Putamen (tissue), 1 donor: ENCODE measurements at places on chromosomes 1 and 21.
A peak's percentile ranks its signal among the peaks of the same experiment; 100 is the strongest.

- DNase-seq, result peak; percentile 62
These were observed 75.2 kb downstream of the SH3GLB1 start for GRCh38 chr1:86779308-86780191.

DNA sequence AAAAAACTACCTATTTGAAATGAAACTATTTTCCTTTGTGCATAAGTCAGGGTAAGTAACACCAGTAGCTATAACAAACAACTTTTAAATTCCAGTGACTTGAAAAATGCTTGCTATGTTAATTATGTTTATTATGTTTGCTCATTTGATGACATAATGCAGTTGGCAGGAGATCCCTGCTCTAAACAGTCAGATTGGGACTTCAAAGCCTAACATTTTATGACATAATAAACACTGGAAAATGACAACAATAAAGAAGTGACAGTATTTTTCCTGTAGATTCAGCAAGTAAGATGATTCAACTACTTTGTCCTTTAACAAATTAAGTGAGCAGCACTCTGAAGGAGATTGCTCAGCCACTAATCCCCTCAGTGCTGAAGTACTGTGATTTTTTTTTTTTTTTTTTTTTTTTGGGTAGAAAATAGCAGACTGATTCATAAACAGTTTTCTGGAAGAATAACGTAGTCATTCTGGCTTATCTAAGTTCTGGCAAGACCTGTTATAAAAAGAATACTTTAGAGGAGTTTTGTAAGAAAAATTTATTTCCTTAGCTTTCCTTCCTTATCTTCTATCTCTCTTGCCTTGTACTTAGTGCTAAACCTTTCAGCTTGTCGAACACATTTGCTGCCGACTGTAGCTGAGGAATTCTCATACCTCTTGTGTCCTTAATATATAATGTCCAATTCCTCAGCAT is 207.2 kb downstream of the PTGER3 start:
- DNase-seq, result no peak

DNA sequence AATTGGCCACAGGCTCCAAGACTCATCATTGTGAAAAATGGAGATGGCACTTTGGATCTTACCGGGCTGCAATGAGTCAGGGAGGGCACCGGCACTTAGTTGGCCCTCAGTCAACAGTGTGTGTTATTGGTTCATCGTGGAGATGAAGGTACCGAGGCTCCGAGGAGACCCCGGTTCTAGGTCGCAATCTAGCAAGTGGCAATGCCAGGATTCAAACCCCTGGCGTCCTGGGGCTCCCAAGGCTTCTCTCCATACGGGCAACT is 49.0 kb upstream of the ACOT11 start:
- no peak for DNase-seq

- no peak for DNase-seq
These were observed 10.5 kb downstream of the ARID1A start for GRCh38 chr1:26706315-26706714.

DNA sequence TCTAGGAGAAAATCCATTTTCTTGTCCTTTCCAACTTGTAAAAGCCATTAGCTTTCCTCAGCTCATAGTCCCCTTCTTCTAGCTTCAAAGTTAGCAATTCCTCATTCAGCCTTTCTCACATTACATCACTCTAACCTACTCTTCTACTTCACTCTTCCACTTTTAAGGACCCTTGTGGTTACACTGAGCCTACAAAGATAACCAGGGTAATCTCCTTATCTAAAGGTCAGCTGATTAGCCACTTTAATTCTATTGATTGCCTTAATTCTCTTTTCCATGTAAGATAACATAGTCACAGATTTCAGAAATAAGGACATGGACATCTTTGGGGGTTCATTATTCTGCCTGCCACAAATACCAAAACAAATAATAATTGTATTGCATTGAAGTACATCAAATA is 8.5 kb upstream of the SPATA6 start:
- no peak for DNase-seq

DNA sequence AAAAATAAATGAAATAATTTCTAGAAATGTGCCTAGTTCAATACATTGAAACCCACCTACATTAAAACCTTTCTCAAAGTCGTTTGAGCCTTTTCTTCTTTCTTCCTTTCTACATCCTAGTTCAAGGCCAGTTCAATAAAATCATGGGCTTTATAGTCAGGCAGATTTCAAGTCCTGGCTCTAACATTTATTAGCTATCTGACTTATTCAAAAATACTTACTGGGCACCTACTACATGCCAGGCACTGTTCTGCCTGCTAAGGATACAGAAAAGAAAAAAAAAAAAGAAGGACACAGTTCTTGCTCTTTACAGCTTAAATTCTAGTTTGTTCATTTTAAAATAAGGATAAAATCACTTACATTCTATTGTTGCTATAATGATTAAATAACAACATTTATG is 134.2 kb upstream of the FGGY start:
- no peak for DNase-seq

DNA sequence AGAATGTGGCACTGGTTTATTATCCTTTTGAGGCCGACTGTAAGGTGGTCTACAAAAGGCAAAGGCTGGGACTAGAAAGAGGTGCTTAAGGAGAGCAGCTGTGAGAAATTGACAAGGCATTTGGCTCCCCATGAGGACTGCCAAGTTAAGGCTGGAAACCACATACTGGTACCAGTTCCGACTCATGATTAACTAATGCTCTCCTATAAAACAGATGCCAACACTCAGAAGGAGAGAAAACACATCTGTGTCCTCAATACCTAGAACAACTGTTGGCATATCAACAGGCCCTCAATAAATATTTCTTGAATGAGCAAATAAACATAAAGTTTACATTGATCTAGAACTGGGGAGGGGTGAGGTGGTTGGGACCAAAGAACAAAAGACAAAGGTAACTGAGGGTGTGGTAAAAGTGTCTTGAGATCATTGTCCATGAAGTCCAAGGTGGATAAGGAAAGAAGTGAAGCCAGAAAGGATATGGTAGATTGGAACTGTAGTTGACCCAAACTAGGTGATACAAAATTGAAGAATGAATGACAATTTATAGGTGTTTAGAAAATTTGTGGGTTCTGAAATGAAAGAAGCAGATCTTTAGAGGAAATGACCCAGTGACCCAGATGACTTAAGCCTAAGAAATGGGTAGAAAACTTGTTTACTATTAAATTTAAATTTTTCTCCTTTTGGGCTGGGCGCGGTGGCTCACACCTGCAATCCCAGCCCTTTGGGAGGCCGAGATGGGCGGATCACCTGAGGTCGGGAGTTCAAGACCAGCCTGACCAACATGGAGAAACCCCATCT is 16.9 kb upstream of the MCL1 start:
- DNase-seq, result no peak

DNA sequence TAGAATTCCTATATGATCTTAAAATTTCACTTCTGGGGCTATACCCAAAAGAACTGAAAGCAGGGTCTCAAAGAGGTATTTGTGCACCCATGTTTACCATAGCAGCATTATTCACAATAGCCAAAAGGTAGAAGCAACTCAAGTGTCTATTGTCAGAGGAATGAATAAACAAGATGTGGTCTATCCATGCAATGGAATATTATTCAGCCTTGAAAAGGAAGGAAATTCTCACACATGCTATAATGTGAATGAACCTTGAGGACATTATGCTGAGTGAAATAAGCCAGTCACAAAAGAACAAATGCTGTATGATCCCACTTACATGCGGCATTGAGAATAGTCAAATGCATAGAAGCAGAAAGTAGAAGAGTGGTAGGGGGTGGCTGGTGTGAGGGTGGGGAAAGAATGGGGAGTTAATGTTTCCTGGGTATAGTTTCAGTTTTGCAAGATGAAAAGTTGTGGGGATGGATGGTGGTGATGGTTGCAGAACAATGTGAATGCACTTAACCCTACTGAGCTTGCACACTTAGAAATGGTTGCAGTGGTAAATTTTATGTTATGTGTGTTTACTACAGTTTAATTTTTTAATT is 122.4 kb downstream of the TOMM20 start:
- no peak for DNase-seq

GRCh38 chr1:3028531-3029282 is 7.4 kb downstream of the ACTRT2 start:
- DNase-seq, result no peak
